Type B pancreatic cell (in vitro differentiated cells): ENCODE measurements at places on chromosomes 5 and 9.

DNA sequence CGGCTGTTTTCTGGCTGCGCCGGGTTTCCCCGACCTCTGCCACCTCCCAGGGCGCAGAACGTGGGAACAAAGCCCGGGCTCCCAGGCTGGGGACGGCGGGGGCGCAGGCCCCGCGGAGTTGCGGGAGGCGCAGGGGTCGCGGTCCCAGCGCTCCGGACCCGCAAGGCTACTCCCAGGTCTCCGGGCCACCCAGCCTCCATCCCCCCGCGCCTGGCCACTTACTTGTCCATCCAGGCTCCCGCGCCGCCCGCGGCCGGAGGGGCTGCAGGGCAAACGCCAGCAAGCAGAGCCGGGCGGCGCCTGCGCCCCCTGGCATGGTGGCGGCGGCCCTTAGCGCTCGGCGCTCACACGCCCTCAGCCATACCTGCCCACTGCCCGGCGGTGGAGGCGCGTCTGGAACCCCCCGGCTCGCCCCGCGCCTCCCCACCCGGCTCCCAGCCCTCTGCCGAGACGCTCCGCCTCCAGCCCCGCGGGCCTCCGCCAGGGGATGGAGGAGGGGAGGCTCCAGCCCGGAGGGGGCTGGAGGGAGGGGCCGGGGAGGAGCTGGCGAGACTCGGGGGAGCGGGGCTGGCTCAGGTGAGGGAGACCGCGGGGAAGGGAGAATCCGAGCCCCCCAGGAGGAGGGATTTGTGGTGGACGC lies at the start of gene ADAM19:
ADAM19 (minus strand) TSS at position 395 of the 640 bp plus-strand sequence; CDS start at position 316, 79 bp downstream.
- peak within 1 kb of the TSS; percentile 98 for H3K4me3 ChIP-seq
- H3K27me3 ChIP-seq, result peaks cover 41% of the 10 kb centered on the region
- H3K27ac ChIP-seq, result peak within 1 kb of the TSS; percentile 71
- peak; percentile 78 for DNase-seq

GRCh38 chr9:97313746-97314145 lies 6.3 kb downstream of the CCDC180 start:
- H3K4me1 ChIP-seq, result no peaks in the 10 kb centered on the region
- H3K4me3 ChIP-seq, result no peak overlapping the region
- H3K27me3 ChIP-seq, result no peaks in the 10 kb centered on the region
- H3K36me3 ChIP-seq, result peaks cover 8% of the 10 kb centered on the region
- no peak for DNase-seq
- no peak overlapping the region for H3K27ac ChIP-seq

- no peak for DNase-seq
- H3K4me1 ChIP-seq, result peaks cover 15% of the 10 kb centered on the region
- peaks cover 3% of the 10 kb centered on the region for H3K27me3 ChIP-seq
- no peaks in the 10 kb centered on the region for H3K36me3 ChIP-seq
- peak overlapping the region; percentile 6 for H3K4me3 ChIP-seq
These were observed 128.0 kb downstream of the RASEF start for GRCh38 chr9:82934949-82935348.

- H3K36me3 ChIP-seq, result peaks cover 5% of the 10 kb centered on the region
- H3K27ac ChIP-seq, result peak overlapping the region; percentile 95
- no peak for DNase-seq
- peaks cover 7% of the 10 kb centered on the region for H3K4me1 ChIP-seq
These were observed 636 bp upstream of the PWWP2A start for GRCh38 chr5:160119905-160120266.

DNA sequence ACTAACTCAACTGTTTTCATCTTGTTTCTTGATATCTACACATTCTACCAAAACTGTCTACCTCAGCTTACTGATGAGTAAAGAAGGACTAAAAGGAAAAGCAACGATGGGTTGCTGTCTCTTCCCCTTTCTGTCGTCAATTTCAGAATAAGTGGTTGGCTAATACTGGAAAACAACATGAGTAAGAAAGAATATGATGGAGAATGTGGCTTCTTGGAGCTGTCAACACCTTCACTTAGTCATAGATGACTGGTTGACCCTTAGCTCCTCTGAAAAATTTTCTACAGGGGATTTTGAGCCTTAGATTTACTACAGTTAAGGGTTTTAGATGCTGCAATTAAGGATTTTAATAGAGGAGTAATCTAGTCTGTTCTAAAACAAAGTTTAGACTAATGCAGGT lies 797.9 kb downstream of the TLE4 start:
- no peaks in the 10 kb centered on the region for H3K4me1 ChIP-seq
- DNase-seq, result no peak
- no peak overlapping the region for H3K27ac ChIP-seq
- no peak overlapping the region for H3K4me3 ChIP-seq
- no peaks in the 10 kb centered on the region for H3K36me3 ChIP-seq
- H3K27me3 ChIP-seq, result no peaks in the 10 kb centered on the region

DNA sequence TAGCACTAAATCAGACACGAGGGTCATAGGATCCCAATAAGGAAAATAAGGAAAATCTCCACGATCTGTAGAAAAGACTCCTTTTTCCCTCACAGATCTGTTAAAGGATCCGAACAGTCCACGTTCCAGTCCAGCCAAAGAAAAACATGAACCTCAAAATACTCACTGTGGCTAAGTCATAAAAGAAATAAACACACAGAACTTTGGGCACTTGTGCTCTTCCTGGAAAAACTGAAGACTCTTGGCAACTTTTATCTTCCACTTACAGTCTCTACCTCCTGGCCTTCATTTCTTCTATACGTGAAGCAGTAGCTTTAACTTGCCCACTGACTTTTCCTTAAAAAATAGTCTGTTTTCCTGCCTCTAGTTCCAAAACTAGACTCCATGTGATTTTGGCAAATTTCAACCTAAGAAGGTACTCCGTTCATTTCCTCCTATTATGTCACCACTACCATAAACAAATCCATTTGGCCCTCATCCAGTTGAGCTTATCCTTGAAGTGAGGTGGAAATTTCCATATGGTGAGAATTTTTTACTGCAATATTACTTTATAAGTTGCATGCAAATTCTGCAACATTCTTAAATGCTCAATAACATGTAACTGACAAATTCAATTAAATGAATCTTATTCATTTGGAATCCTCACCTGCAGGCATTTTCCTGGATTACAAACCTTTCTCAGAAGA lies 5.3 kb upstream of the LHFPL2 start:
- no peak for DNase-seq
- no peak overlapping the region for H3K27ac ChIP-seq
- no peaks in the 10 kb centered on the region for H3K36me3 ChIP-seq
